Glutamatergic neuron (in vitro differentiated cells): ENCODE measurements at places on chromosomes 11 and 22.

- no peak for DNase-seq
- H3K4me3 ChIP-seq, result no peak overlapping the region
- no peaks in the 10 kb centered on the region for H3K4me1 ChIP-seq
- no peaks in the 10 kb centered on the region for H3K36me3 ChIP-seq
- H3K27me3 ChIP-seq, result peaks cover 3% of the 10 kb centered on the region
Measured at GRCh38 chr22:47159592-47159991, 397.1 kb downstream of the TBC1D22A start.

DNA sequence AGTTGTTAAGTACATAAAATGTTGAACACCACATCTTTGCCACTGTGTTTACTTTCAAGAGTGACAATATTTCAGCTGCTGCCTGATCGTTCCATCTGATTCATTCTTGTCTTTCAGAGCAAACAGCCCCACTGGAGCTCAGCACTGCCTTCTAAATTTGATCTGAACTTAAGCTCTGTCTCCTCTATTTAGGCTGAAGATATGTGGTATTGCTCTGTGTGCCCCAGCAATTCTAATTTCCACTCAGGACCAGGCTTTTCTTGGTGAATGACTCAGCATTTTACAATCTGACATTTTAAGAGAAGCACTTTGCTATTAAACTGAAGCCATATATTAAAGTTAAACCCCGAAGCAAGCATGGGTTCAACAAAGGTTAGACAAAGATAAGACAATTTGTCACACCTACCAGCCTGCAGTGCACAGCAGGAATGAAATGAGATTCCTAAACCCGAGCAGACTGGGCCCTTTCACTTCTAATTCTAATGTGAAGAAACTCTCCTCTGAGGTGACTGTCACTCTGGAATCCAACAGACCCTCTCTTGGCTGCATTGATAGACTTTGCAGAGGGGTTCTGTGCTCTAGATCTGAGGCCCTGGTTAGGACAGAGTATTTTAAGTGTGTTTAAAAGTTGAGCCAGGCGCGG is 41.7 kb upstream of the PLET1 start:
- no peak overlapping the region for H3K27ac ChIP-seq
- no peak for DNase-seq
- H3K4me3 ChIP-seq, result no peak overlapping the region

DNA sequence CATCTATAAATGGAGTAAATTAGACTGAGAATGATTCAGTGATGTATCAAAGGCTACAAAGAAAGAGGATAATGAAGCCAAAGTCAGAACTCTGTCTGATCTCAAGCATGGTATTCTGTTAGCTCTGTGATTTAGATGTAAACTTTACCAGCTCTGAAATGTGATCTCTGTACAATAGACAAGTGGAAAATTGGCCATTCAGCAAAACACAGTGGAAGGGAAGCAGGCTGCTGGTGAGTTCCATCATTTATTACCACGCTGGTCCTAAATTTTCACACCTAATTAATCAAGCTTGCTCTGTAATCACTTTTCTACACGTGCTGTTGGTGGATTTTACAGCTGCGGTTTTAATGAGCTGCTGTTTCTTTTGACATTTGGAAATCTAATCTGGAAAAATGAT is 145.1 kb upstream of the OPCML start:
- H3K27ac ChIP-seq, result no peak overlapping the region
- no peaks in the 10 kb centered on the region for H3K36me3 ChIP-seq
- no peak for DNase-seq
- H3K27me3 ChIP-seq, result no peaks in the 10 kb centered on the region

GRCh38 chr22:16975155-16975885 is 32.7 kb downstream of the GAB4 start:
- no peak overlapping the region for H3K4me3 ChIP-seq
- DNase-seq, result no peak
- H3K36me3 ChIP-seq, result no peaks in the 10 kb centered on the region
- peaks cover 1% of the 10 kb centered on the region for H3K27me3 ChIP-seq

GRCh38 chr11:131910523-131911387 is 540.3 kb downstream of the NTM start:
- no peaks in the 10 kb centered on the region for H3K4me1 ChIP-seq
- H3K27ac ChIP-seq, result no peak overlapping the region
- DNase-seq, result peak; percentile 66
- peak overlapping the region; percentile 95 for H3K4me3 ChIP-seq
- peaks cover 10% of the 10 kb centered on the region for H3K27me3 ChIP-seq
- H3K36me3 ChIP-seq, result no peaks in the 10 kb centered on the region

DNA sequence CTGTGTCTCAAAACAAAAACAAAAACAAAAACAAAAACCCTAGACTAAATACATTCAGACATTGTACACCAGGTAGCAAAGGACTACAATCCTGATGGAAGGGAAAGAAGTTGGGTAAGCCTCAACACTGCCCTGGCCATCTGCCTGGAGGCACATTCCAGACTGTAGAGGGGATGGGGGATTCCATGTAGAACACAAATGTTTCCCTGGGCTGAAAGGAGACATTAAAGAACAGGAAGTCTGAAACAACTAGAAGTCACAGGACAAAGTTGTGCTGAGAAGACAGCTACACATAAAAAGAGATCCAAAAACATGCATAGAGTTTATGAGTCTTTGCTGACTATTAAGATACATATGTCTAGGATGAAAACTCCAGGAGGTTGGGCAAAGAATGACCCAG is 83.9 kb downstream of the RRAS2 start:
- no peak overlapping the region for H3K27ac ChIP-seq
- peaks cover 7% of the 10 kb centered on the region for H3K27me3 ChIP-seq
- no peak overlapping the region for H3K4me3 ChIP-seq
- peaks cover 4% of the 10 kb centered on the region for H3K36me3 ChIP-seq
- DNase-seq, result no peak

- H3K27me3 ChIP-seq, result no peaks in the 10 kb centered on the region
- no peaks in the 10 kb centered on the region for H3K36me3 ChIP-seq
- no peak for DNase-seq
- no peaks in the 10 kb centered on the region for H3K4me1 ChIP-seq
Measured at GRCh38 chr11:37506531-37506930, 908.5 kb upstream of the RAG2 start.
